ENCODE measurements at places on chromosomes 7 and 10.

- DNase-seq, result peak; percentile 9
These were observed 30.3 kb upstream of the LSM8 start for GRCh38 chr7:118153551-118154177.

DNA sequence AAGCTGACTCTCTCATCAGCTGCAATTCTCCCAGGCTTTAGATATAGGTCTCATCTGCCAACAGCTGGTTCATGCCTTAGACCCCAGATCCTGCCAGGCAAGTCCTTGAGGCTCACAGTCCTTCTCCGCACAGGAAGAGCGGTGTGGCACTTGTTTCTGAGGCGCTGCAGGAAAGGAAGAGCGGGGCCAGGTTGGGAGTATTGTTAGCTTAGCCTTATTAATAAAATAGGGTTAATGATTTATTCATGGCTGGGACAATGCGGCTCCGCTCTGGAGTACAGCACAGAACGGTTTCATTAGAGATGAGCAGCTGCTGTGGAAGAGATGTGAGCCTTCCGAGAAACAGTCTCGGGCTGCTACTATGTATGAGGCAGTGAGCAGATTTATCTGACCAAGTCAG, 78.1 kb downstream of the FZD1 start:
- no peak for DNase-seq

DNA sequence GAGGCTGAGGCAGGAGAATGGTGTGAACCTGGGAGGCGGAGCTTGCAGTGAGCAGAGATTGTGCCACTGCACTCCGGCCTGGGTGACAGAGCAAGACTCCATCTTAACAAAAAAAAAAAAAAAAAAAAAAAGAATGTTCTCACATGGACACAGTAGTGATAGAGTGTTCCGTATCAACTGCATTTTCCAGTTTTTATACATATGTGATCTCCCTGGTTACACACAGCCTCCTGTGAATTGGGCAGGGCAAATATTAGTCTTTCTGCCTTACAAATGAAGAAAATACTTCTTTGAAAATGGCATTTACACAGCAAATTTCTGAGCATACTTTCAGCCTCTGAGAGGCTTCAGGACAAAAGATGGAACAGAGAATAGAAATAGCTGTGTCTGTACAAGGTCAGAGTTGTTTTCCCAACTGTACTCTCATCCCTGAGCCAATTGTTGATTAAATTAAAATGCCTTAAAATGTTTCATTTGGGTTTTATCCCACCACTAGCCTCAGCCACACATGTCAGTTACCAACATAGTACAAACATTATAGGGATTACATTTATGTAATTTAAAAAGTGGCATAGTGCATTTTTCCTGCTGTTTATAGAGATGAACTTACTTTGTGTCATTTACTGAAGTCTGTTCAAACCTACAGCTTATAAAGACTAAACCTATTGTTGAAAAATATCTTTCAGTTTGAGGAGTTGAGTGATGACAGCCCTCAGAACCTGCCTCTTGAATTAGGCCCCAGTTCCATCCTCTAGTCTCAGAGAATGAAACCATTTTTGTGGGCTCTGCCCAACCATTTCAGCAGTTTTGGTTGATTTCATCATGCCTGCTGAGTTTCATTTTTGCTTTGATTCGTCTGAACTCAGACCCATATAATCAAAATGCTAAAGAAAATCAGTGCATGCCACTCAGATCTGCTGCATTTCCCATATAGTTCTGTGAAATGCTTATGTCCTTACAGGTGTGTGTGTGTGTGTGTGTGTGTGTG, 609.4 kb upstream of the C7orf33 start:
- DNase-seq, result no peak

GRCh38 chr7:18623389-18623788, 127.8 kb downstream of the HDAC9 start:
- no peak for DNase-seq

DNA sequence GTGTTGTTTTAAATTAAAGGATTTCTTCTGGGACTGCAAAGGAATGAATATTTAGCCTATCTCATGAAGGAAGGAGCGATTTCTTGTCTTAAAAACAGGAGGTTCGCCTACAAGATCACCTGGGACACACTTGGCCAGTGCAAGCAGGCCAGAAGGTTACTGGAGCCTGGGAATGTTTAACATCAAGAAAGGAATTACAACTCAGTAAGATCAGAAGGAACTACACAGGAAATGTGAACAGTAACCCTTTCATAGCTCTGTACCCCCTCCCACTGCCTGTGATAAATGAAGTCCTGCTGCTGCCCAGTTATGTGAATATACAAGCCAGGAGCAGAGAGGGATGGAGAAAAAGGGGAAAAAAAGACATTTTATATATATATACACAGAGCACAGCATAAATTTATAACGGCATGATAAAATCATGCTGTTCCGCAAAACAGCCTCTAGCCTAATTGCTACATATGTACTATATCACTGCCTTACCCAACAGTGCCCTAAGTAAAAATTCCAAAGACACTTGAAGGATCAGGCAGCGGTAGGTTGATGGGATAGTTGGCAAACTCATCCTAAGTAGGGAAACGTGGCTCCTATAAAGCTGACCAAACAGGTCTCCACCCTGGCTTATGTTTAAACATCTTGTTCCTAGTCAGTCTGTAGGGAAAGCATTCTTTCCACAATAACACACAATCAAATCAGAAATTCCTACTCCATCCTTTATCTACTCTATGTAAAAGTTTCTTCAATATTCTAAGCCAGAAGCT, 63.8 kb downstream of the ZNF438 start:
- no peak for DNase-seq

DNA sequence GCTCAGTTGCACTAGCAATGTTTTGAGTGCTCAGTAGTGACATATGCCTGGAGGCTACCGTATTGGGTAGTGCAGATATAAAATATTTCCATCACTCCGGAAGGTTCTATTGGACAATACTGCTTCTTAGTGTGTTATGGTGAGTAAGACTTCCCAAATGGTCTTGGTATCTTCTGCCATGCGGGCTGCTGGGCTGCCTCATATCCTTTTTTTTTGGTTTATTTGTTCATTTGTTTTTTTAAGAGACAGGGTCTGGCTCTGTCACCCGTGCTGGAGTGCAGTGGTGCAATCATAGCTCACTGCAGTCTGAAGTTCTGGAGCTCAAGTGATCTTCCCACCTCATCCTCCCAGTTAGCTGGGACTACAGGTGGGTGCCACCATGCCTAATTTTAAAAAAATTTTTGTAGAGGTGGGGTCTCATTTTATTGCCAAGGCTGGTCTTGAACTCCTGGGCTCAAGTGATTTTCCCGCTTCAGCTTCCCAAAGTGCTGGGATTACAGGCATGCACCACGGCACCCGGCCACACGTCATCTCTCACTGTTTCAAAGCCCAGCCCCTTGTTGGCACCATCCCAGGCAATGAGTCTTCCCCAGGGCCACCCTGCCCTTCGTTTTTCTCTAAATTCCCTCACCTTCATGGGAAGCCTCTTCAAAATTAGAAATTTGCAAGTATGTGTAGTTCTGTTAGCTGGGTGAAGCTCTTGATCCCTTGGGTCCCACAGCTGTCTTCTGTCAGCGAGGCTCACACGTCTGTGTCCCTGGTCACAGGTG, 111.0 kb upstream of the KLF14 start:
- DNase-seq, result no peak

GRCh38 chr7:106354822-106355221, 70.0 kb upstream of the NAMPT start:
- DNase-seq, result no peak

- DNase-seq, result no peak
These were observed 148.4 kb upstream of the AHR start for GRCh38 chr7:17150018-17150417.

DNA sequence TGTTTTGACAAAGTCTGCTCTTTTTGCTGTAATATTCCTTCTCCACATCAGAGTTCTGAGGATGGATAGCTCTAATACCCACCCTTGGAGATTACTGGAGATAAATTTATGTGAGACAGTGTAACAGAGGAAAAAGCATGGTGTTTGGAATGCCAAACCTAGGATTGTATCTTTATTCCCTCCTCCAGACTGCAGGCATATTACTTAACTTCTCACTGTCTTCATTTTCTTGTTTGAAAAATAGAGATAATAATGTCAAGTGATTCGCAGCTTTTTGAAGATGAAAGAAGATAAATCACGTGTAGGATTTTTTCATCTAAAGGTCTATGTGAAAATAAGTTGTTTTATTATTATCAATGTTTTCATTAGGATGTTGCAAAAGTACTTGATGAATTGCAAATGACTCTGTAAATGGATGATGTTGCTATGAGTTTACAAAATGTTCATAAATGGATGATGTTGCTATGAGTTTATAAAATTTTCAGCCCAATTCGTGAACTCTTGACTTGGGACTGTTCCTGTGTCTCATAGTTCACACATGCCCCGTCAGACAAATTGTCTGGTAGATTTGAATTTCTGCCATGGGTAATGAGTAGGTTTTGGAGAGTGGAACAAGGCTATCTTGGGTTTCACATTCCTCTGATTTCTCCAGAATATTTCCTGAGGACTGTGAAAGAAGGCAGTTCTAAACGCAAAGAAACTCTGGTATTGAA, 113.1 kb upstream of the IGFBP3 start:
- DNase-seq, result no peak

DNA sequence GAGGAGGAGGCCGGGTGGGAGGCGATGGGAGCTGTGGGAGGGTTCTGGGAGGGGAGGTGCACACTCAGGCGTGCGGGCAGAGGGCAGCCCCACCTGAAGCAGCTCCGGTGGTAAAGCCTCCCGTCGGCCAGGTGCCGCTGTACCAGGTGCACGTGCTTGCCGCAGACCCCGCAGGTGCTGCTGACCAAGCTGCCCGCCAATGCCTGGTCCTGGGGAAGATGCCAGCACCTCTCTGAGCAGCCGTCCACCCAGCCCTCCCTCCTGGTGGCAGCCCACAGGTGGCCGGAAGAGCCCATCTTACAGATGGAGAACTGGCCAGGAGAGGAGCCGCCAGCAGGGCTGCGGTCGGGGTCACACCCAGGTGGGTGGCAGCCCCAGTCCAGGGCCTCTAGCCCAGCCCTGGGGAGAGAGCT, 12.6 kb downstream of the MICALL2 start:
- DNase-seq, result no peak

GRCh38 chr10:82866424-82867020, 991.5 kb downstream of the NRG3 start:
- no peak for DNase-seq

- DNase-seq, result no peak
These were observed 10.8 kb downstream of the CCNY start for GRCh38 chr10:35347121-35347562.

- DNase-seq, result peak; percentile 93
These were observed 5.1 kb upstream of the ELFN1 start for GRCh38 chr7:1664711-1665548.

GRCh38 chr10:114541081-114541796, 116.8 kb downstream of the ABLIM1 start:
- no peak for DNase-seq

GRCh38 chr7:43124388-43124787, 11.9 kb downstream of the HECW1 start:
- DNase-seq, result no peak

DNA sequence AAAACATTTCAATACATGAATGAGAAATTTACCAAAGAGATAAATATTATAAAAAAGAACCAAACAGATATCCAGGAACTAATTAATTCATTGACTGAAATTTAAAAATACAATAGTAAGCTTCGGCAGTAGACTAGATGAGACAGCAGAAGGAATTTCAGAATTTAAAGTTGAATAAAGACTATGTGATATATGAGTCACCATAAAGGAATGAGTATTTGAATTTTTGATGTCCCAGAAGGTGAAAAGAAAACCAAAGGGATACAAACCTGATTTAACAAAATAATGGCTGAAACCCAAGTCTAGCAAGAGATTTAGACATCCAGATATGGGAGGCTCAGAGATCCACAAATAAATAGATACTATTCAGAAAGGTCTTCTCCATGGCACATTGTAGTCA, 623.9 kb upstream of the FOXK1 start:
- no peak for DNase-seq

DNA sequence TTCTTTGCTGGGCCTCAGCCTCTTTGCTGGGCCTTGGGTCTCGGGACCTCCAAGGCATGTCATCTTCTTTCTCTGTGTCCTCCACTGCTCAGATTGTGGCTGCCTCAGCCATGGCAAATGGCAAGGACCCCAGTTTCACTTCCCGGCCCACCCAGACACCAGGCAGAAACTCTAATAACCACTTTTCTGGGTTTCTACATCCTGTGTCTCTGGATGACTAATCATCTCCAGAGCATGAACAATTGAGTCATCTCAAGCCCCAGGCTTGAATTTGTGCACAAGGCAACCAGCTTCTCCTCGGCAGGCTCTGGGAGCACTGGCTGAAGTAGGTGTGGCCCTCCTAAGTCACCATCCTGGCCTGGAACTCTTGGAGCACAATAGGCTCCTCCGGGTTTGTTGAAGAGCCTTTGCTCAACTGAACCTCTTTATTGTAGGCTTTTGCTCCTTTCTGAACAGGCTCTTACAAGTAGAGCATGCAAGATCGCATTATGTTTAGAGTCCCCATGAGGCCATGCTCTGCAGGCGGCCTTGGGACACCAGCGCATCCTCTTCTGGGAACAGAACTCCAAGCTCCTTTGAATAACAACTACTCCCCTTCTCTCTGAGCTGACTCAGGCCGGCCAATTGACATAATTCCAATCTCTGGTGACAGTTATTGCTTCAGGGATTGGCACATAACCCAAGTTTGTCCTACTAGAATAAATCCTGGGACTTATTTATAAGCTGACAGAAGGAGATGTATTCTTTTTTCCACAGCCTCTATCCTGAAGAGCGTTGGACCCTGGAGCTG, 218.1 kb downstream of the WDR11 start:
- DNase-seq, result no peak

- no peak for DNase-seq
These were observed 184.3 kb downstream of the NEBL start for GRCh38 chr10:20712774-20713173.

GRCh38 chr7:100789055-100789454, 38.3 kb downstream of the EPHB4 start:
- DNase-seq, result no peak

GRCh38 chr7:36887969-36888368, 163.7 kb upstream of the AOAH start:
- DNase-seq, result no peak

DNA sequence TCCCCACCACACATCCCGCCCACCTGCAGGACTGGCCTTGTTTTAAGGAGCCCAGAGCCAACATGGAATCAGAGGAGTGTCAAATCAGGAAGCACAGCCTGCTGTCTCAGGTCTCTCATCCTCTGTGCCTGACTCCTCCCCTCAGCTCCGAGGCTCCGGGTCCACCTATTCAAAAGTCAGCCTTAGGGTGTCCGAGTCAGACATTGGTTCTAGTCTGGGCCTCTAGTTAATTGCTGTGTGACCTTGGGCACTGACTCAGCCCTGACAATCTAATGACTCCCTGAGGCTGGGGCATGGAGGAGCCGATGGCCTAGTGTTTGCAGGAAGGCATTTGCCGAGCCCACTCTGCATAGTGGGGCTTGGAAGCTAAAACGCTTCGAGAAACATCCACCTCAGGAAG, 223.1 kb upstream of the PPP2R2D start:
- DNase-seq, result no peak

Measured in GM20000 (cell line).